Activated CD8-positive, alpha-beta memory T cell treated with anti-CD3 and anti-CD28 coated beads for 24 hours (primary cell): ENCODE measurements at places on chromosomes 12 and 14.

- peak; percentile 79 for DNase-seq
Measured at GRCh38 chr14:105168496-105168978, at the start of gene JAG2. Gene JAG2 (minus strand): TSS chr14:105168776. CDS start chr14:105168420, 356 bp downstream.

GRCh38 chr14:70924521-70924920 is 17.3 kb downstream of the PCNX1 start:
- no peak for DNase-seq

DNA sequence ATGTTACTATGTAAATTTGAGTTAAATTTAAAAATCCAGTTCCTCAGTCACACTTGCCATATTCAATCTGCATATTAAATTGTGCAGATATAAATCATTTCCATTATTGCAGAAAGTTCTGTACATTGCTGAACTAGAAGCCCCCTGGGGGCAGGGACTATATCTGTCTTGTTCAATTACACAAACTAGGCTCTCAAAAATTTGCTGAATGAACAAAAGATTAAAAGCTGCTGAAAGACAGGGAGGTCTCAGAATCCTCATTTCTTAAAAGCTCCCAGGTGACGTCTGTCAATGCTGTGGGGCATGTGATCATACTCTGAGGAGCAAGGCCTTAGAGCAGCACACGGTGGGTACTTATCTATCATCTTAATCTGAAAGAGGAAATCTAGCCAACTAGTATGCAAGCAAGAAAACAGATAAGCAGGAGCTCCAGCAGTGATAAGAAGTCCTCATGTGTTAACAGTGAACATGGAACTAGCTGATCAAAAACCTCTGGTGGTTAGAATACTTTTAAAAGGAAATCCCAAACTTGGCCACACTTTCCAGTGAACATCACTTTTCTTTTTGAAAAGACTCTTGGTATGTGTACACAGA is 60.5 kb downstream of the APPL2 start:
- DNase-seq, result no peak

- no peak for DNase-seq
Measured at GRCh38 chr12:49655595-49656236, 32.4 kb downstream of the PRPF40B start.

- no peak for DNase-seq
Measured at GRCh38 chr12:24470050-24470449, 478.9 kb downstream of the BCAT1 start.

GRCh38 chr14:61607570-61608244 is 87.6 kb upstream of the HIF1A start:
- no peak for DNase-seq
